ENCODE measurements at places on chromosomes 12 and 14. TPM values are rescaled to one million over a fixed set of nuclear protein-coding genes. Genes with fewer than 3 reads are reported as not detected.

The TBX5 gene
- not detected for total RNA-seq

The PTPN6 gene
- total RNA-seq, result 11.7 TPM

The RNASE1 gene
- total RNA-seq, result not detected

The PRH2 gene
- total RNA-seq, result not detected

The JKAMP gene
- 68.7 TPM for total RNA-seq

The GEMIN2 gene
- total RNA-seq, result 22.6 TPM

The NKX2-1 gene
- not detected for total RNA-seq

The SLC10A1 gene
- total RNA-seq, result not detected

The NDRG2 gene
- total RNA-seq, result 2.2 TPM

The MLXIP gene
- 35.5 TPM for total RNA-seq

The AKAP5 gene
- total RNA-seq, result 0.46 TPM

The TPH2 gene
- total RNA-seq, result not detected

The ANG gene
- 10.2 TPM for total RNA-seq

The CRIP1 gene
- total RNA-seq, result 1,895 TPM

The TRAFD1 gene
- total RNA-seq, result 17.2 TPM

The CACNA2D4 gene
- total RNA-seq, result not detected

The AQP6 gene
- total RNA-seq, result not detected

The PMEL gene
- 1.1 TPM for total RNA-seq

The VPS33A gene
- 18.8 TPM for total RNA-seq

The C12orf42 gene
- not detected for total RNA-seq

The OR10P1 gene
- not detected for total RNA-seq

The FSCB gene
- total RNA-seq, result not detected

The FAM161B gene
- total RNA-seq, result 1.5 TPM

The ZNF891 gene
- total RNA-seq, result 0.28 TPM

The BCL2L2 gene
- total RNA-seq, result 16.9 TPM

The MMP14 gene
- 0.33 TPM for total RNA-seq

The BLOC1S1 gene
- total RNA-seq, result 129 TPM

The UBC gene
- total RNA-seq, result 1,347 TPM

The CCDC88C gene
- total RNA-seq, result 5.6 TPM

The CPNE6 gene
- total RNA-seq, result not detected

The GALNT8 gene
- total RNA-seq, result not detected

The TAPBPL gene
- total RNA-seq, result 3.5 TPM

The CYP27B1 gene
- 2.2 TPM for total RNA-seq

The ARHGDIB gene
- total RNA-seq, result 1.2 TPM

The FOXA1 gene
- total RNA-seq, result 7.6 TPM

Measured in A549 treated with Mapracorat at 1 μM for 4 hours (cell line).